ENCODE measurements at places on chromosomes 11 and 22. TPM values are rescaled to one million over a fixed set of nuclear protein-coding genes. Genes with fewer than 3 reads are reported as not detected.

DNA sequence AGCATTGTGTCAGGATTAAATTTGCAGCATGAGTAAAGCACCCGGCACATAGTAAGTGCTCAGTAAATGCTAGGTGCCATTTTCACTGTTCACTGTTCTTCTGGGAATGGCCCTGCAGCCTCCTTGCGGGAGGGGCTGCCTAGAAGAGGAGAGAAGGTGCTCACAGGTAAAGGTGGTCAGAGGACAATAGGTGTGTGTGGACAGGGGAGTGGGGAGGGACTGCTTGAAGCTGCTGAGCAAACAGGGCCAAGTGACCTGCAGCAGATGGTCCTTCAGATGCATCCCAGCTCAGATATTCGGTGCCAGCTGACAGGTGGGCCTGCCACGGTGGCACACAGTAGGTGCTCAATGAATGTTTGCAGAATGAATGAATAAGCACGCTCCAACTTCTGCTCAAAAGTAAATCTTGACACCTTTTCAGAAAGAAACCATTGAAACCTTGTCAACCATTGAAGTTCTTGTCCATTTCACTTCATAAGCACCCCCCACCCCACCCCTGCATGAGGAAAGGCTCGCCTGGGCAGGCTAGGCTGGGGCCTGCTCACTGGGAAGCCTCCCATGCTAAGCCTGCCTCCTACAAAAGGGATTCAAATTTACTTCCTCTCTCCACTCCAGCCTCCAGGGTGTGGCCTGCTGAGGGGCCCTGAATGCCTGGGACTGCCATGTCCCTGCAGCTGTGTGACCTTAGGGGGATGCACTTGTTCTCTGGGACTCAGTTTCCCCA lies 1.6 kb downstream of the KIAA0930 start:
- DNase-seq, result no peak

- no peak for DNase-seq
Measured at GRCh38 chr11:21289686-21290085, 620.3 kb downstream of the NELL1 start.

GRCh38 chr11:93689240-93689639 lies 27.8 kb downstream of the CEP295 start:
- no peak for DNase-seq

GRCh38 chr22:46081831-46082210 lies 68.5 kb upstream of the PPARA start:
- DNase-seq, result no peak

Gene RAB38
- 2.7 TPM for total RNA-seq

Data from glomerular endothelial cell (primary cell).